Right renal pelvis (tissue), 4 donors: ENCODE measurements at places on chromosomes 7 and 10.

GRCh38 chr10:53980210-53980609 lies 820.8 kb downstream of the PCDH15 start:
- DNase-seq: no peak

- no peak for DNase-seq
Measured at GRCh38 chr10:99731306-99732032, 458 bp downstream of the COX15 start.

DNA sequence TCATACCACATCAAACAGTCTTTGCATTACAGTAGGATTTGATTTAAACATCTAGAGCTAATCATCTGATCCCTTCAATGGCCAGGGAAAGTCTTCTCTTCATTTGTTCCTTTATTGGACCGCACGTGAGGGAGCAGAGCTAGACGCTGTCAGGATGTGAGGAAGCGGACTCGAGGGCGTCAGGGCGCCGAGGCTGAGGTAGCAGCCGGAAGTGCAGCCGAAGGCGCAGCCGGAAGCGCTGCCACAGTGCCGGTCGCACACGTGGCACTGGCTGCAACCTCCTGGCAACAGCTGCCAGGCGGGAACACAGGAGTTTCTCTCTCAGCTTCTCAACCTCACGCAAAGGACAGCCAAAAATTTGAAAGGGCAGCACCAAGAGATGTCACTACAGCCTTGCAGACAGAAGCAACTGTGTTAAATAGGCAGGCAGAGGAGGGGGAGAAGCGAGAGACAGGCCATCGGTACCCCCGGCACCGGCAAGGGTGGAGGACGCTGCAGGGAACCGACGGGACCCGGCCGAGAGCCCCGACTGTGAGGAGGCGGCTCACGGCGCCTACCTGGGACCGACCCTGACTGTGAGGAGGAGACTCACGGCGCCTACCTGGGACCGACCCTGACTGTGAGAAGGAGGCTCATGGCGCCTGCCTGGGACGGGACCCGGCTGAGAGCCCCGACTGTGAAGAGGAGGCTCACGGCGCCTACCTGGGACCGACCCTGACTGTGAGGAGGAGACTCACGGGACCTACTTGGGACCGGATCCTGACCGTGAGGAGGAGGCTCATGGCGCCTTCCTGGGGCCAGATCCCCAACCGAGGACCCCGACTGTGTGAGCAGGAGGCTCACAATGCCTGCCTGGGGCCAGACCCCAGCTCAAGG lies 32.3 kb downstream of the VIPR2 start:
- DNase-seq: no peak

DNA sequence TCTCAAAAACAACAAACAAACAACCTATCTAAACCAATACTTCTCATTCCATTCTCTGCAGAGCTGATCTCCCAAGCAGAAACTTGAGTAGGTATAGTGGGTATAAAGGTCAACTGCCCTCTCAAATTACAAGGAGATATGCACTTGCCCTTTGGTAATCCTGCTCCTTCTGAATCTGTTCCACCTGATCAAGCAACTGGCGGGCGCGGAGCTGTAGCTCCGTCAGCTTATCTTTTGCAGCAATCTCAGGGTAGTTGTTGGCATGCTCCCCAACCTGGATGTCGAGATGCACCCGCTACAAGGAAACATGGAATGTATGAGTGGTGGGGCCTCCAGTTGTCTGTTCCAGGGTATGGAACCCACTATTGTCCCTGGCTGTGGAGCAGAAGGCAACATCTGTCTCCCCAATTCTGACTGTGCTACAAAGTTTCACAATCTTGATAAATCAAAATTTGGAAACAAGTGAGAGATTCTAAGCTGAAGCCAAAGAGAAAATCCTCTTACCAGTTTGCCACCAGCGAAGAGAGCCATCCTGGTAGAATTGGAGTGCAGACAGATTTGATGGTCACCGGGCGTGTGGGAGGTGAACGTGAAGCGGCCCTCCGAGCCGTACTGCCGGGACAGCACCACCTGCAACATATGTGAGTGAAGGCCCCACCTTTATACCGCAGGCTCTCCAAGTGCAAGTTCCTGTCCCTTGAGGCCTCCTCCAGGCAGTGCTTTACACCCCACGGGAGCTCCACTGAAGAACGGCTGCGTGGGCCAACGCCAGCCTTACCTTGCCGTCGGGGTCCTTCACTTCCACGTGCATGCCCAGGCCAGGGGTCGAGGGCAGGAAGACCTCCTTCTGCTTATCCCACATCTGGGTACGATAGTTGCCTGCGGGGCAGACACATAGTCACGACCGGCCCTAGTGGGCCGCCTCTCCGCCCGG lies 819 bp downstream of the TMED4 start:
- DNase-seq: no peak

GRCh38 chr7:91276909-91277308 lies 12.7 kb downstream of the FZD1 start:
- DNase-seq: no peak

GRCh38 chr10:89398003-89398749 lies 5.8 kb downstream of the IFIT1 start:
- DNase-seq: no peak

DNA sequence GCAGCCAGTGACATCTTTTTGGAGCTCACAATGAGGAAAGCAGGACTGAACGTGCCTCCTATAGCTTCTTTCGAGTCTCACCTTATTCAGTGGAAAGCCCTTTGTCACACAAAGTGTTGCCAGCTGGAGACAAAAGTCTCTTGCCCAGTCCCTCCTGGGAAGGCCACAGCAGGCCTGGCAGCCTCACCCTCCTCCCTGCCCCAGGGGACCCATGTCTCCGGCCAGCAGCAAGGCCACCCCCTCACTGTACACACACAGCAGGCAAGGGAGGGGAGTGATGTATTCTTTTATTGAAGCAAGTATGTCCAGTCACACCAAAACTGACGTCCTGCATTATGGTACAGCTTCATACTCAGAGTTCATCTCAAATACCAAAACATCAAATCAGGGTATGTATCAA lies 56.0 kb downstream of the CSGALNACT2 start:
- no peak for DNase-seq

GRCh38 chr10:12811826-12812225 lies 189.7 kb downstream of the CCDC3 start:
- DNase-seq: no peak

- no peak for DNase-seq
Measured at GRCh38 chr7:8443576-8444467, 10.4 kb downstream of the NXPH1 start.

DNA sequence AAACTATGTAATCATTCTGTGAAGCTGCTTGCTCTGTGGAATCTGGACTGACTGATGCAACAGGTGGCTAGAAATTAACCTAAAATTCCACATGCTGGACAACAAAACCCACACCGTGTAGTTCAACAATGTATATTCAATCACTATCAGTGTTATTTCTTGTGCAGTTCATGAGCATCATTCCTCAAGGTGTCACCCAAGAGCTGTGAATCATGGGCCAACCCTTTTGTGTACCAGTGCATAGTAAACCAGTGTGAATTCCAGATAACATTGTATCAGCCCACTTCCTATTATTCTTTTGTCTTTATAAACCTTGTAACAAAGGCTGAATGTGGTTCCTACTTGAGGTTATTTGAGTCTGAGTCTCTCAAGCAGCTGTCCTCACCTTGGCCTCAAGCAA lies 905.2 kb upstream of the ZNF722 start:
- DNase-seq: no peak
